ENCODE measurements at places on chromosomes 1 and 21.

DNA sequence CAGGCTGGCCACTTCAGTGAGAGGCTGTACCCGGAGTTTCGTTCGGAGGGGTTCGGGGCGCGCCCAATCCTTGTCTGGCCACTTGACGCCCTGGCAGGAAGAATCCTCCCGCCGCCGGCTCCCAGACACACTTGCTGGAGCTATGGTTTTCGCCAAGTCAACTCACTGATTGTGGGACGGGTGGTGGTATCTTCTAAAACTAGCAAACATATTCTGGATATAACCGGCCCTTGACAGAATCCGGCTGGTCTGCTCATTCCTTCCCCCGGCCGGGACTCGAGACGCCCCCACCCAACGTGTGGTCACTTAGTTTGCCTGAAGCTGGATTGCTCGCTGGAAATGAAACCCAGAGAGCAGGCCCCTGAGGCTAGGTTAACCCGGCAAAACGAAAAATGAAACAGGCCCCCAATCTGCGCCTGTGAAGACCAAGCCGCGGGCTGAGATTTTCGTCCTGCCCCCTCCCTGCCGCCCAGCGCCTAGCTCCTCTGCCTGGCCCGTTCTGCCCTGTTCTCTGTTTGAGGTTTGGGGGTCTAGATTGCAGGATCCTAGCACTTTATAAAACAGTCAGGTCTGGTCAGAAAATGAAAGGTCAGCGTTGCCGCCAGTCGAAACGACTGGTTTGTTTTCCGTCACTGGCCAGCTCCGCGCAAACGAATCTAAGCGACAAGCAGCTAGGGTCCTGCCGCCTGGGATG lies 4.6 kb downstream of the GFI1 start:
- DNase-seq: no peak

- DNase-seq: no peak
Observed at GRCh38 chr1:2950926-2951305, 70.4 kb upstream of the ACTRT2 start.

DNA sequence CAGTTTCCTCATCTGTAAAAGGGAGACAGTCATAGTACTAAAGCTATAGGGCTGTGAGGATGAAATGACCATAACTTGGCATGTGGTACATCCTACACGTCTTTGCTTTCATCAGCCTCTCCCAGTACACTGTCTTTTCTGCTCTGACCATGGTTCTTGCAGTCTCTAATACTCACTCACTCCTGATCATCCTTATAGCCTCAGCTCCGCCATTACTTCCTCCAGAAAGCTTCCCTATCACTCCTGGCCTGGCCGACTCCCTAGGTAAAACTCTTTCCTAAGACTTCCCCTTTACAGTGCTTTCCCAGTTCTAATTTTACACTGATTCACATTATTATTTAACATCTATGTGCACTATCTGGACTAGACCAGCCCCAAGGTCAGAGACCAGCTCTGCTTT lies 5.0 kb upstream of the MRPL24 start:
- no peak for DNase-seq

DNA sequence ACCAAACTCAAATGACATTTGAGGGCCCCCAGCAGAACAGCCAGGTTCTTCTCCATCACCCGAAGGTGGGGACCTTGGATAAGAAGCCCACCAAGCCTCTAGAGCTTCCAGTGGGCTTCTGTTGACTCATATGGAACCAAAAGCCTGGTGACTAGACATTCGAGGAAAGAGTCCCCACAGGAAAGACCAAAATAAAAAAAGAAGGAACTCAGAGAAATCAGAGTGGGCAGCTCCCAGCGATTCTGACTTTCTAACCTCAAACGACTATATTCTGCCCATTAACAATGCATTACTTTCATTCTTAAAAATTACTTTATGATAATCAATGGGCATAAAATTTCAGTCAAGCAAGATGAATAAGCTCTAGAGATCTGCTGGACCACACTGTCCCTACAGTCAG lies 9.6 kb upstream of the CHIT1 start:
- DNase-seq: no peak

DNA sequence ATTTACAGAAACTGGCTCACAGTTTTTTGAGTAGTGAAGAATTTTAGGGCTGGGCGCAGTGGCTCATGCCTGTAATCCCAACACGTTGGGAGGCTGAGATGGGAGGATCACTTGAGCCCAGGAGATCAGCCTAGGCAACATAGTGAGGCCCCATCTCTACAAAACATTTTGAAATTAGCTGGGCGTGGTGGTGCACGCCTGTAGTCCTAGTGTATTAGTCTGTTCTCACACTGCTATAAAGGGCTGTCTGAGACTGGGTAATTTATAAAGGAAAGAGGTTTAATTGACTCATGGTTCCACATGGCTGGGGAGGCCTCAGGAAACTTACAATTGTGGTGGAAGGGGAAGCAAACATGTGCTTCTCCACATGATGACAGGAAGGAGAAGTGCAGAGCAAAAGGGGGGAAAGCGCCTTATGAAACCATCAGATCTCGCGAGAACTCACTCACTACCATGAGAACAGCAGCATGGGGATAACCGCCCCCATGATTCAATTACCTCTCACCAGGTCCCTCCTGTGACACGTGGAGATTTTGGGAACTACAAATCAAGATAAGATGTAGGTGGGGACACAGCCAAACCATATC lies 24.4 kb upstream of the DYRK1A start:
- no peak for DNase-seq

GRCh38 chr1:87249803-87250202 lies 78.9 kb upstream of the LMO4 start:
- no peak for DNase-seq

DNA sequence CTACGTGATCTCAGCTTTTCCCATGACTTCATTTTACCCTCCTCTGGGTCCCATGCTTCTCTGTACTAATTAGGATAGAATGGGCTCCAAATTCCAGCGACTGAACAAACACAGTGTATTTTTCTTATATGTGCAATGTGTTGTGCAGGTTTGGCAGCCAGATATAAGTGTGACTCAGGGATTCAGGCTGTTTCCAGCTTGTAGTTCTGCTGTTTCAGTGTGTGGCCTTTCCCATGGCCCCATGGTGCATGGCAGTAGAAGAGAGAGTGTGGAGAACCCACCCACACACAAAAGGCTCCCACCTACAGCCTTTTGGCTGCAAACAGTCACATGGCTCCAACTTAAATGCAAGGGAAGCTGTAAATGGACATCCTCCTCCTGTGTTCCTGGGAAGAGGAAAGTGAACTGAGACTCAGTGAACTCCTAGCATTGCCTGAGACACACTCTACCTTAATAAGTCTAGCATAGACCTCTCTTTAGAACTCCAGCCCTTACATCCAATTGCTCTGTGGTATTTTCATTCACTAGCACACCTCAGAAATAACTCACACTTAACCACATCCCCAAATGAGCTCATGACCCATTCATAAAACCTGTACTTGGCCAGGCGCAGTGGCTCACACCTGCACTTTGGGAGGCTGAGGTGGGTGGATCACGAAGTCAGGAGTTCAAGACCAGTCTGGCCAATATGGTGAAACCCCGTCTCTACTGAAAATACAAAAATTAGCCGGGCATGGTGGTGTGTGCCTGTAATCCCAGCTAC lies 58.7 kb downstream of the KIAA0040 start:
- DNase-seq: no peak

GRCh38 chr21:25518491-25518911 lies 88.8 kb downstream of the MRPL39 start:
- no peak for DNase-seq

GRCh38 chr1:206691604-206692003 lies 6.9 kb downstream of the MAPKAPK2 start:
- DNase-seq: no peak

DNA sequence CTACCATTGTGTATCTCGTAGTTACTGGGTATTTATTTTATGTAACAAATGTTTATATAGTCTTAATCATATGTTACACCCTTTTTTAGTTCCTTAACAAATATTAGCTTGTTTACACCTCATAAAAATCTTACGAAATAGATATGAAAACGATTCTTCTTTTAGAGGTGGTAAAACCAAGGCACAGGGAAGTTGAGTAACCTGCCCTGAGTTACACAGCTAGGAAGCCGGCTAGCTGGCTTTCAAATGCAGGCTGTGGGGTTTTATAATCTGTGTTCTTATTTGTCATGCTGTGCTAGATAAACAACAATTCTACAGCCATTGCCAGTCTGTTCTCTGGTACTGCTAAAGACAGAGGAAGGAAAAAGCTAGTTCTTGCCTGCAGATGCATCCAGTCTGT lies 109.6 kb downstream of the NOS1AP start:
- DNase-seq: no peak

- DNase-seq: no peak
Observed at GRCh38 chr1:24203404-24203803, 16.3 kb upstream of the IFNLR1 start.

DNA sequence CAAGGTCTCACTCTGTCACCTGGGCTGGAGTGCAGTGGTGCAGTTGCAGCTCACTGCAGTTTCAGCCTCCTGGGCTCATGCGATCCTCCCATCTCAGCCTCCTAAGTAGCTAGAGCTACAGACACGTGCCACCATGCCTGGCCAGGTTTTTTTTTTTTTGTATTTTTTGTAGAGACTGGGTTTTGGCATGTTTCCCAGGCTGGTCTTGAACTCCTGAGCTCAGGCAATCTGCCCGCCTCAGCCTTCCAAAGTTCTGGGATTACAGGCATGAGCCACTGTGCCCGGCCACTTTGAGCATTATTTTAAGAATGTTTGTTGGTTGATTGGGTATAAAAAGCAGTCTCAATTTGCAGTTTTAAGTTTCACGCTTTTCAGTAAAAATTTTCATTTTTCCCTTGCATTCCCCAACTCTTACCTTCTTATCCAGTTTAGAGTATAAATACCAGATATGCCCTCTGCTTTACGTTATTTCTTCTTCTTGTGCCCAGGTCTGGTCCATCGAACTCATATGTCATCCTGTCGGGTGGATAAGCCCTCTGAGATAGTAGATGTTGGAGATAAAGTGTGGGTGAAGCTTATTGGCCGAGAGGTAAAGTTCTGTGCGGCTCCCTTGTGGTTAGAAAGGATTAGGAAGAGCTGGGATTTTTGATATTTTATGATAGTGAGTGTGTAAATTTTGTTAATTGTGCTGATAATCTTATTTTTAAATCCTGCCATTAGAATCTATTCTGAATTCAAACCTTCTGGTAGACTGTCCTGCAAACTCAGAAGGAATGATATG lies 36.0 kb downstream of the FABP3 start:
- no peak for DNase-seq

DNA sequence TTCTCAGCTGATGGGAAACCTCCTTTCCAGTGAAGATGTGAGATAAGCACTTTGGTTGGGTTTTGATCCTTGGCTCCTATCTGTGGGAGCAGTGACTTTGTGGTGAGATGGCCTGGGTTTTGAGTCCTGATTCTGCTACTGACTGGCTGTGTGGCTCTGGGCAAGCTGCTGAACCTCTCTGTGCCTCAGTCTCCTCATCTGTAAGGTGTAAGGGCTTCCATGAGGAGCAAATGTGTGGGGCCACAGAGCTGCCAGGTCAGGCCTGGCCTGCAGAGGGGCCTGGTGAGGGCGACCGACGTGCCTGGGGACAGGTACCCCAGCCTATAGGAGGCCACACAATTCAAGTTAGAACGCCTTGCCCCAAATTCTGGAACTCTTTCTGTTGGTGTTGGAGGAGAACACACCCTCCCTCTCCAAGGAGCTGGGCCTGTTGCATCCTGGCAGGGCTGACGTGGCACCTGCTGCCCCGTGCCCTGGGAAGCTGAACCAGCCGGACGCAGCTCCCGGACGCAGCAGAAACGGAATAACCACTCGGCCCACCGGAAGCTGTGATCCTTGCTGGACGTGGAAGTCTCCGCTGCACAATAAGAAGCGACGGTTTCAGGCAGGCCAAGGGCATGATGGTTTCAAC lies 62.7 kb downstream of the AGPAT3 start:
- DNase-seq: no peak

DNA sequence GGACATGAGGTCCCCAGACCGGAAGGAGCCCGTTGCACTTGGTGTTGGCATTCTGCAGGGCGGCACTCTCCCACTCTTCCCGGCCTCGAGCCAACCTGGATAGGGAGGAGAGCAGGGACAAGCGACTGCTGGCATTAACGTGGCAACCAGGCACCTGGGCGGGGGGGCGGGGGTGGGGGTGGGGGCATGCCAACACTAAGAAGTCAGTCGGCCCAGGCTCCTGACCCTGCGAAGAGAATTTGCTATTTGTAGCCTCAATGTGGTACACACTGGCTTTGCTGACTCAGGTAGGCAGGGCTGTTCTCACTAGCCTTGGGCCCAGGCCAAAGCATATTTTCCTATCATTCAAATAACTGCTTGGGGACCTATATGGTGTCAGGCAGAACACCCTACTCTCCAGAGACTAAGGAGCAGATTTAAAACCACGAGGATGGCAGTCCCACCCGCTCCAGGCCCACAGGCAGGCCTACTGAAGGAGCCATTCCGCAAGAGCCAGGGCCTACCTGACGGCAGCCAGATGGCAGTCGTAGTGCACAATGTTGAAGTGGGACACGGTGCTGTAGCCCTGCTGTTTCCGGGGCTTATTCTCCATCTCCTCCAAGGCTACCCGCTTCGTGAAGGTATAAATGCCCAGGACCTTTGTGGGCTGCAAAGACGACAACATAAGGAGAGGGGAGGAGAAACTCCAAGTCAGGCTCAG lies 123.7 kb downstream of the UBR4 start:
- no peak for DNase-seq

GRCh38 chr1:76770979-76771378 lies 96.3 kb upstream of the ST6GALNAC5 start:
- DNase-seq: no peak

DNA sequence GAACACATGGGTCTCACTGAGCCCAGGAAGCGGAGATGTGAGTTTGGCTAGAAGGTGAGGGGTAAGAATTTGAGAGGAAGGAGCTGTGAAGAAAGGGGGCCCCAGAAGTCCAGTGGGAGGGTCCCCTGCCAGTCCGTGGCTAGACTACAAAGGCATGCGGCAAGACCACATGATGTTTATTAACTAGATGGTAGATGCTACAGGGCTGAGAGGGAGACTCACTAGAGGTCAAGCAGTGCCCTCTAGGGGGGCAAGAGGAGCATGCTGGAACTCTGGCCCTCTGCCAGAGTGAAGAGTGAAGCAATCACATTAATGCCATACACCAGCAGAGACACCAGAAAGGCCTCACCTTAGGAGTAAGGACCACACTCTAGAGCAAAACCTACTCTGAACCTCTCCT lies 12.2 kb downstream of the KIAA0319L start:
- no peak for DNase-seq

- no peak for DNase-seq
Observed at GRCh38 chr1:187411118-187411517, 582.4 kb downstream of the PLA2G4A start.

GRCh38 chr1:84722794-84723193 lies 32.5 kb upstream of the SSX2IP start:
- DNase-seq: no peak

GRCh38 chr1:24535021-24535424 lies 20.9 kb upstream of the NCMAP start:
- peak; percentile 46 for DNase-seq

DNA sequence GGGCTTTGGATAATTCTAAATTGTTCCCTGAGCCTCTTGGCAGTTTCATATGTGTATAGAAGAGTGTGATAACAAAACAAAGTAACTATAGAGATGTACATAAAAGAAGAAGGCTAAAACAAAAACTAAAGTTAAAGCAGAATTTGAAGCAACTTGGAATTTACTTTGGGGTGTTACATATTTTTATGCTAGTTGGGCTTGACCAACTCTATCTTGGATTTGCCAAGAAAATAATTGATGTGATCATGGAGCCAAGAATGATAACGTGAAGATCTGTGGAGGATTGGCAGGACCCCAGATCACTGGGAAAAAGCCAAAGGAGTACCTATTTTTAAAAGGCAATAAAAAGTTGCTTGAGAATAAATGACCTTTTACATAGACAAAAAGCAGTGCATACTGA lies 206.9 kb downstream of the LMO4 start:
- DNase-seq: no peak

Data from stimulated activated CD4-positive, alpha-beta T cell treated with anti-CD3 and anti-CD28 coated beads, Interleukin-15, amount 100 ng/mL, for 1 hour (primary cell).